Thoracic aorta (tissue), 2 donors: ENCODE measurements at places on chromosomes 4 and X. TPM values are rescaled to one million over a fixed set of nuclear protein-coding genes. Genes with fewer than 3 reads are reported as not detected.

- no peak for DNase-seq
- H3K4me3 ChIP-seq, result no peak overlapping the region
Measured at GRCh38 chrX:78092296-78092695, 11.8 kb upstream of the PGK1 start.

GRCh38 chr4:16021804-16022560 lies 59.0 kb upstream of the FGFBP2 start:
- H3K36me3 ChIP-seq, result no peaks in the 10 kb centered on the region
- H3K27ac ChIP-seq, result no peak overlapping the region
- DNase-seq, result no peak
- H3K27me3 ChIP-seq, result no peaks in the 10 kb centered on the region

DNA sequence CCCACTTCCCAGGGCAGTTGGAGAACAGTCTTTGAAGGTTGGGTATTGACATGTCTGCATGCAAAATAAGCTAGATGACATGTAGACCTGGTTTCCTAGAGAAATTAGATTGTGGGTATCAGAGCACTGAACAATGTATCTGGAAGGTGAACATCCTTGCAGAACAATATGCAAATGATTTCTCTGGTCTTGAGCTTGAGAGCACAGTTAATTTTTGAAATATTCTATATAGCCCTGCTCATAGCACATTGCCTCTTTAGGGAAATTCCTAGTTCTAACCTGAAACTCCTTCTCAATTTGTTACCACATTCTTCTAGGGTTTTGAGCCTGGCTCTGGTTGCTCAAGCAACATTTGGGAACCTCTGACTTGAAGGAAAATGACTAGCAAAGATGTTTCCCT lies 41.6 kb upstream of the LAS1L start:
- no peak for DNase-seq
- no peaks in the 10 kb centered on the region for H3K36me3 ChIP-seq
- H3K27ac ChIP-seq, result no peak overlapping the region
- no peak overlapping the region for H3K4me3 ChIP-seq

DNA sequence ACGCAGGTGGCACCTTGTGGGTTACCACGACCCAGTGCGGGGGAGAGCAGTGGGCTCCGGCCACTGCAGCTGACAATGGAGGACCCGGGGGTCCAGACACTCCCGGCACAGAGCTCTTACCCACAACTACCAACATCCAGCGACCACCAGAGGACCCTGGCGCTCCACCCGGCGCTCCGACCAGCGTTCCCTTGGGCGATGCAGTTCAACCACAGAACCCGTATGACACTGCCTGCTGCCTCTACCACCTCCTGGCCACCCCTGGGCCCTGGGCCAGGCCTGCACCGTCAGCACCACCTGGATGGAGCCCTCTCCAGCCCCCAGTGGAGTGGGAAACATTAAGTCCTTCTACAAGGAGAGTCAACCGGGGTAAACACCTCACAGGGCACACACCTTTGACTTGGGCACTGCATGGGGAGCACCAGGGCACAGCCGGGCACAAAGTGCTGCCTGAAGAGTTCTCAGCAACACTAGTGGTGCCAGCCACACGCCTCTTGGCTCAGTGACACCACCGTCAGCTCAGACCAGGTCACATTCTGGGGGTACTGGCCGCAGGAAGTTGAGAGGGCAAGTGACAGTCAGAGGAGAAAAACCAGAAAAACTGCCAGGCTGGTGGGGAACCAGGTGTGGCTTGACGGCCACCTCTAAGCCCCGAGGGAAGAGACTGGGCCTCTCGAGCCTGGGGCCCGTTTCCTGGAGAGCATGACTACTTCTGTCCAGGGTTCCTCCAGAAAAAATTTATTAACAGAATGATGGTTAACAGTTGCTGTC lies 2.6 kb downstream of the CTBP1 start:
- no peak overlapping the region for H3K27ac ChIP-seq
- H3K27me3 ChIP-seq, result no peaks in the 10 kb centered on the region
- no peaks in the 10 kb centered on the region for H3K36me3 ChIP-seq
- DNase-seq, result no peak
- H3K4me3 ChIP-seq, result peak overlapping the region; percentile 94

The LDB2 gene
- 31.0 TPM for total RNA-seq
